Kidney (tissue), 22 donors: ENCODE measurements at places on chromosomes 6 and 20. TPM values are rescaled to one million over a fixed set of nuclear protein-coding genes. Genes with fewer than 3 reads are reported as not detected.

GRCh38 chr20:36728986-36729385 lies 16.9 kb downstream of the NDRG3 start:
- no peak for DNase-seq

Gene MRAP2
- polyA plus RNA-seq = 4.2 TPM

DNA sequence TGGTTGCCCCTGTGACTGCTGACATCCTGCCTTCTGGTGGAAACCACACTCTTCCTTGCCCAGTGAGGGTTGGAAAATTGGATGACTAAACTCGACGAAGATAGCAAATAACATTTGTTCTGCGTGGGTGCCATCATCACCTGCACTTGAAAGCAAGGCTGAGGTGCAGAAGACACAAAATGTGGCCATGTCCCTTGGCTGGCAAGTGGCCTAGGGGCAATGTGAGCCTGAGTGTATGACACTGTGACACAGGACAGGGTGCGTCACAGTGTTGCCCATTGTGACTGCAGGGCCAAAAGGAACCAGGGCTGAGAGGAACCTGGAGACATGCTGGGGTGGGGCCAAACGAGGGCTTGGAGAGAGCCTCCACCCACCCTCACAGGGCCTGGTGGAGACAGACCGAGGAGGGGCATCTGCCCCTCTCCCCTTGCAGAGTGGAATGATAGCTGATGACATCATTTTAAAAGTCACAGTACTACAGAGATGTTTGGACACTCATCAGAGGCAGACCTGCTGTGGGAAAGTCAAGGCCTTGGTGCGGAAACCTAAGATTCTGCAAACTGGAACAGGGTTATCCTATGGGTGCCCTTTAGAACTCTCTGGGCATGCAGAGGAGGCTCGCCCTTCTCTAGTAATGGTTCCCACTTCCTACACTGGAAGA lies 12.8 kb upstream of the HLA-F start:
- DNase-seq = no peak

Gene SLC35D3
- not detected for polyA plus RNA-seq

- no peak for DNase-seq
Observed at GRCh38 chr6:43055966-43056365, 2.3 kb upstream of the CUL7 start.

DNA sequence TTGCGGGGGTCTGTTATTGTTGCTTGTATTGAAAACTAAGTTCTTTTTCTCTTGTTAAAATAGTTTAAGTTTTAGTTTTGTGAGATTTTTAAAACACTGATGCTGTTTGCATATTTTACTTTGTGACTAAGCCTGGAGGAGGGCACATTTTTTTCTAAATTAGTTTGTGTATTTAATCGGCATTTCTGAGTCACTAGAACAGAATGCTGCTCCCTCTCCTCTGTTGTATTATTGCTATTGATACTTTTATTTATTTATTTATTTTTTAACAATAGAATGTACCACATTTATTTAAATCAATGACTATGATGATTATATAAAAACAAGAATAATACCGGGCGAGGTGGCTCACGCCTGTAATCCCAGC lies 5.1 kb upstream of the FAM50B start:
- DNase-seq = no peak

Gene OR2J3
- not detected for polyA plus RNA-seq

Gene OPRL1
- polyA plus RNA-seq = 0.39 TPM

DNA sequence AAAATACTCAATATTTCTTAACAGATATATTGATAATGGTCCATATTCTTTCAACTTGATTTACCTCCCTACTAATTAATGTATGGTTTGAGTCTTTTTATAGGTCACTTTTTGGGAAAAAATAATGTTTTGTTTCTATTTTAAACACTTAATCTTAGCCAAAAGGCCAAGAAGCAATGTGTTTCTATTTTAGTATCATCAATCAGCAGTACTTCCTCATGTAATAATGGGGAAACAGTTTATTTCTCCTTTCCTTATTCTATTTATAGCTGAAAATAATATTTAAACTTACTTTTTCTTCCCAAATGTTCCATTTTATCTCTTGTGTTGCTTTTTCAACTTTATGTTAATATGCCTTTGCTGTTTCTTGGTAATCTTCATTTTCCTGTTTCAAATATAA lies 295.1 kb downstream of the ALDH8A1 start:
- no peak for DNase-seq

- DNase-seq = no peak
Observed at GRCh38 chr6:120875900-120876299, 458.4 kb downstream of the TBC1D32 start.

- no peak for DNase-seq
Observed at GRCh38 chr6:107354451-107354850, 104.9 kb downstream of the PDSS2 start.

Gene SEMG1
- not detected for polyA plus RNA-seq

GRCh38 chr20:10963717-10964266 lies 290.0 kb upstream of the JAG1 start:
- no peak for DNase-seq

- no peak for DNase-seq
Observed at GRCh38 chr20:59207742-59208357, 44.2 kb downstream of the ZNF831 start.

DNA sequence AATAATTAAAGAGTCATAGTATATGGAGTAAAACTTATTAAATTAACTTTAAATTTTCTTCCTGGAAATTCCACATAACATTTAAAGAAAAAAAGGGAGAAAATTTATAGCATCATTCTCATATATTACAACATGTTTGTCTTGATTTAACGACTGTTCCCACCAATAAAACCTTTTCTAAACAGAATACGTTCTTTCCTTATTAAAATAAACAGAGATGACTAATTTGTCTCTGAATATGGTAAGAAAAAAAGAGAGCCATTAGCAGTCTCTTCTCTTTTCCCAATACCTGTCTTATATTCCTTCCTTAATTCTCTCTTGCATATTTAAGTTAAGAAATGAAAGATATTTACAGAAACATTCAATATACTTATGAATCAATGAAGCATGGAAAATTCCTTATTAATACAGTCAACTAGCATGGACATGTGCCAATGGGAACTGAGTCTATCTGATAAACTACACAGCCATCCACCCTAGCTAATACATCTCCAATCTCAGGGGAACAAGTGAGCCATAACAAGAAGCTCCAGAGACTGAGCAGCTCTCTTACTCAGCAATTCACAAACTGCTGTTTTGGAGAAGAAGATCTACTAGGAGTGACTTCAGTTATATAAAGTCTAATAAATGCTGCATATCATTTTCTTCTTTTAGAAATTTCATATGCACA lies 347.1 kb upstream of the MANEA start:
- no peak for DNase-seq
